ENCODE measurements at places on chromosomes 3 and 15.

DNA sequence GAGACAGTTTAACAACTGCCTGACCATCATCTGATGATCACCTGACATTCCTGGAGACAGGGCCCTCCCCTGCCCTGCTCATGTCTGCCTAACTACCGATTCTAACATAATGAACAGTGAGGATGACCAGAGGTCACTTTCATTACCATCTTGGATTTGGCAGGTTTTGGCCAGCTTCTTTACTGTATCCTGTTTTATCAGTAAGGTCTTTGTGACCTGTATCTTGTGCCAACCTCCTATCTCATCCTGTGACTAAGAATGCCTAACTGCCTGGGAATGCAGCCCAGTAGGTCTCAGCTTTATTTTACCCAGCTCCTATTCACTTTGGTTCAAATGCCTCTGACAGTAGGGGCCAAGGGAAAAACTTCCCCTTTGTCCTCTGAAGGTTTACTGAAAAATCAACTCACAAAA is 40.2 kb downstream of the METTL6 start:
- DNase-seq = no peak

GRCh38 chr3:16423298-16423697 is 90.2 kb downstream of the RFTN1 start:
- DNase-seq = no peak

DNA sequence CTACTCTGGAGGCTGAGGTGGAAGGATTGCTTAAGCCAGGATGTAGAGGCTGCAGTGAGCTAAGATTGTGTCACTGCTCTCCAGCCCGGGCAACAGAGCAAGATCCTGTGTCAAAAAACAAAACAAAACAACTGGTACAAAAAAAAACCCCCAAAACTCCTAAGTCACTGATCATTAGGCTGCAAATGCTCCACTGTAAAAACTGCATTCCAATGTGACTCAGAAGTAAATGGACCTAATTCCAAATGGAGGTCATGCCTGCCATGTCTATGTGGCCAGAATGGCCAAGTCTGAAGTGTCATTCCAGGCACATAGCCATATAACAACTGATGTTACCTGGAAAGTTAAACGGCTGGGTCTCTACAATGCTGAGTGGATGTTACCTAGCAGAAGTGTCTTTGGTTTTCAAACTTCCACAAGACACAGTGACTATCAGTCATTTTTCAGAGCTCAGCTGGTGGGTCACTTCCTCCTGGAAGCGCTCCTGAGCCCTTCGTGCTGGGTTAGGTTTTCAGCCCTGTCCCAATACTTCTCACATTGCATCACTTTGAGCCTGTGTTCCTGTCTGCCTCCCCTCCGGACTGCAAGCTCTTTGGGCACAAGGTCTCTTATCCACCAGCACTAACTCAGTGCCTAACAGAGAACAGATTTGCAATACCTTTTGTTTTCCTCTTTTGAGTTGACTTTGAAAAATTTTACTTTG is 10.6 kb downstream of the FSTL1 start:
- DNase-seq = no peak

DNA sequence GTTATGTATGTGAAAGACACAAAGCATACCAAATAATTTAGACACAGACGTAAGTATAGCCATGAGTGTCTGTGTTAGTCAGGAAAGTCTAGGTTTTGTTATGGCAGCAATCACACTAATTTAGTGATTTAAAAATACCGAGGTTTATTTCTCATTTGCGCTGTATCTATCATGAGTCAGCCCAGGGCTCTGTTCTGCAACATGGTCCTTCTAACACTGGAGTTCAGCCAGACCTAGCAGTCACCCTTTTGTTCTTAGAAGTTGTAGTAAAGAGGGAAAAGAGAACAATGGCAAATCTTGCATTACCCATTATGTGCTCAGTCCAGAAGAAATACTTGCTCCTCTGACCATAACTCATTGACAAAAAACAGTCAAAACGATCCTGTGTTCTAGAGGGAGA is 311.5 kb downstream of the NLGN1 start:
- no peak for DNase-seq

DNA sequence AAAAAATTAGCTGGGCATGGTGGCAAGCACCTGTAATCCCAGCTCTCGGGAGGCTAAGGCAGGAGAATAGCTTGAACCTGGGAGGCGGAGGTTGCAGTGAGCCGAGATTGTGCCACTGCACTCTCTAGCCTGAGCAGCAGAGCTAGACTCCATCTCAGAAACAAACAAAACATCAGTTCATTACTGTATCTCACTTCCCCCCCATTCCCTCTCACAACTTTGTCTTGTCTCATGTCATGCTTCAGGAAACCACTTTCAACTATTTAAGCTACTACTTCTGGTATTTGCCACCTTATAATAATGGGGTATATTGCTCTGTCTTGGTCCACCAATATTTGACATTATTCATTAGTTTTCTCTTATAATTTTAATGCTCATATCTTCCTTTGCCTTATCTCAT is 26.2 kb downstream of the PIK3CA start:
- no peak for DNase-seq

- no peak for DNase-seq
These were observed 4.6 kb upstream of the AMOTL2 start for GRCh38 chr3:134378818-134379217.

- no peak for DNase-seq
These were observed 242.5 kb downstream of the FAM43A start for GRCh38 chr3:194928227-194928626.

GRCh38 chr15:55494931-55495330 is 13.1 kb downstream of the DNAAF4 start:
- DNase-seq = no peak

- no peak for DNase-seq
These were observed 394.1 kb downstream of the OCA2 start for GRCh38 chr15:27705056-27705455.

GRCh38 chr3:64687781-64688604 is at the start of gene ADAMTS9:
Gene ADAMTS9 (minus strand): TSS chr3:64688000. CDS start chr3:64687657, 343 bp downstream.
- DNase-seq = no peak

- no peak for DNase-seq
These were observed 161.0 kb upstream of the CGNL1 start for GRCh38 chr15:57215326-57215725.

DNA sequence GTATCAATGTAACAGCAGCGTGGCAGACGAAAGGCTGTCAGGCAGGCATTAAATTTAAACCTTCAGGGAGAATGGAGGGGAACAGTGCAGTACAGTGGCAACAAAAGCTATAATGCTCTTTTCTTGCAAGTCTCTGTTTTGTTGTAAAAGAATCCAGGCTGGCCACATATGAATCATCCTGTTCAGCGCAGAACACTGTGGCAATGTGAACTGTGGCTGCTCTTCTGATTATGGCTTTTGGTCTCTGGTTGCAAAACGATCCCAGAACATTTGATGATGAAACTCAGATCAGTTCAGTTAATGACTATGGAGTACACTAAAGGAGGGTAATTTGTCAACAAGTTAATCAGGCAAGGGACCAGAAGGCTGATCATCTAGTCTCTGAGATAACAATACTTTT is 219.7 kb upstream of the SGO1 start:
- no peak for DNase-seq
